Cardiac septum (tissue), 1 donor: ENCODE measurements at places on chromosomes 3 and 15. TPM values are rescaled to one million over a fixed set of nuclear protein-coding genes. Genes with fewer than 3 reads are reported as not detected.

The GOLGA6L7 gene
- not detected for total RNA-seq

The ITIH1 gene
- total RNA-seq: 0.35 TPM

DNA sequence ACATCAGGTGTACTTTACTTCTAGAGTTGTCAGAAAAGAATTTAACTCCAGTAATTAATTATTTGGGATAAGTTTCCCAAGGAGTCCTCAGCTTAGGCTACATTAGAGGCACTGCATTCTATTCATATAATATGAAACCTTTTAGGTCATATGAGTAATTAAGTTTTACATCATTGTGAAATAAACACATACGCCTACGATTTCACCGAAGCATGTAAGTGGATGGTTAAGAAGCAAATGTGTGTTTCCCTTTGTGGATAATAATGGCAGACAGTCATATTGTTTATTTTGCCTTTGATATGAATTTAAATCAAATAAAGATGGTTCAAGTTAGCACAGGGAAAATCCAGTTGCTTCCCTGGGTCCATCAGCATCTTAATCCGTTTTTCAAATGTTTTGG lies 535.9 kb upstream of the ATP11B start:
- DNase-seq: no peak

The GP5 gene
- 0.22 TPM for total RNA-seq

DNA sequence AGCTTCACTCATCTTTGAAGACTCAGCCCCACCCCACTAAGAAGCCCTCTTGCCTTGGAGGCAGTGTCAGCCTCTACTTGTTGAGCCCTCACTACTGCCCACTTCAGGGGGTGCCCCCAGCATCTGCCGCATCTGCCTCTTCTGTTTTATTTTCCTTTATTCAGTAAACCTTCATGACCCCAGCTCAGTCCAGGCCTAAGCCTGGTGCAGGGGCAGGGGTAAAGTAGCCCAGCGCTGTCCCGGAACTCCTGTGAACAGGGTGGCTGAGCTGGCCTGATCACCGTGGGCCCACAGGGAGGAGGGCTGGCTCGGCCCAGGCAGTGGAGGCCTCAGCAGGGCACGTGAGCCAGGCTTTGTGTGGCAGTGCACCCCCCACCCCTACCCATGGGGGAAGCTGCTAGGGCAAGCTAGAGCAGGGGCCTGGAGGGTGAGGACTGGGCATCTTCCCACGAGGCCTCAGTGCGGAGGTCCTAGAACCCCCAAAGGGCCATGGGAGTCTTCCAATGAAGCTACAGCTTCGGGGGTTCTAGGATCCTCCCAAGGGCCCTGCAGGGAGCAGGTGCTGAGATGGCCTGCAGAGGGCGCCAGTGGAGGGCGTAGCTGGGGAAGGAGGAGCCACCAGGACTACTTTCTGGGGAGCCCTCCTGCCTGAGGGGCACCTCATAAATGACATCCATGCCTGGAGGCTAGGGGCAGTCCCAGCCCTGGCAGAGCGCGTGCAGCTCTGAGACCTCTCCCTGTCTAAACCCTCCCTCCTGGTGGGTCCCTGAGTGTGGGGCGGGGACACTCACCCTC lies 36.0 kb downstream of the TSPAN3 start:
- peak; percentile 74 for DNase-seq

DNA sequence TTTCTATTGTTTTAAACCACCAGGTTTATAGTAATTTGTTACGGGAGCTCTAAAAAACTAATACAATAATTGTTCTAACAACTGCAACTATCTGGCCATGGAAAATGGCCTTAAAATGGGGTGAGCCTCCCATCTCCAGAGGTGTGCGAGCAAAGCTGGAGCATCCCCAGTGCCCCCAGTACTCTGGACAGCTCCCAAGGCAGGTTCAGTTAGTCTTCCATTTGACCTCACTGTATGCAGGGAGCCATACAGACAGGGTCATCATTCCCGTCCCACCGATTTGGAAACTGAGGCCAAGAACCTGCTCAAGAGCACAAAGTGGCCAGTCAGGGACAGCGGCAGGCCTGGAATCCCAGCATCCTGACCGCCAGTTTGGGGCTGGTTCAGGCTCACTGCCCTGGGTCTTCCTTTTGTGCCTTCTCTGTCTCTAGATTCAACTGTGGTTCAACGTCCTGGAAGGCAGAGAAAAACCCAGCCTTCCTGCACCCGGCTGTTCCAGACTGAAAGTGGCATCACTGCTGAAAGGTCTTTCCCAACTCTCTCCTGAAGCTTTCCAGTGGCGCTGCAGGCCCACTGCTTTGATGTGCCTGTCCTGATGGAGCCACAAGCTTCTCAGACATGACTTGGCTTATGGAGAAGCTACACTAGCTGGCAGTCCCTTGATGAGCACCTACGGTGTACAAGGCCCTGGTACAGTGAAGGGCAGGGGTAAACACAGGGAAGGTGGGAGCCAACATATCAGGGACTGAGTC lies 76.6 kb upstream of the LINGO1 start:
- no peak for DNase-seq

DNA sequence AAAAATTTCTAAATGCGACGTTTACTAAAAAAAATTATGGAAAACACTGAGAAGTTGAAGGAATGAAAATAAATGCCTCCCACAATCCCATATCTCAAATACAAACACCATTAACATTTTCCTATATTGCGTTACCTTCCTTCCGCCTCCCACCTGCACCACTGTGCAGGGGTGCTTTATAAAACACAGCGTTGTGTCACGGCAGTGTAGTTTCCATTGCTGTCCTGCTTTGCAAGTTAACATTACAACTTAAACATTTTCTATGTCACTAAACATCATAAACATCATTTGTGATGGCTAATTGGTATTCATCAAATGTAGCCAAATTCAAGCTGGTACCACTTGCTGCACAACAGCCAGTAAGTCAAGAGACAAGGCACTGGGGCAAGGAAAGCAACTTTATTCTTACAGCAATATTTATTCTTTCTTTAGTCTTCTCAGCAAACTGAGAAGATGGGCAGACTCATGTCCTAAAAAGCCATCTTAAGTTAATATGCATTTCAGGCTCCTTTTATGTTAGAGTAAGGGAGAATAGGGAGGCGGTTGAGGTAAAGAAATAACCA lies 12.3 kb upstream of the FETUB start:
- no peak for DNase-seq
